Caki2 (cell line): ENCODE measurements at places on chromosomes 1 and 21. TPM values are rescaled to one million over a fixed set of nuclear protein-coding genes. Genes with fewer than 3 reads are reported as not detected.

DNA sequence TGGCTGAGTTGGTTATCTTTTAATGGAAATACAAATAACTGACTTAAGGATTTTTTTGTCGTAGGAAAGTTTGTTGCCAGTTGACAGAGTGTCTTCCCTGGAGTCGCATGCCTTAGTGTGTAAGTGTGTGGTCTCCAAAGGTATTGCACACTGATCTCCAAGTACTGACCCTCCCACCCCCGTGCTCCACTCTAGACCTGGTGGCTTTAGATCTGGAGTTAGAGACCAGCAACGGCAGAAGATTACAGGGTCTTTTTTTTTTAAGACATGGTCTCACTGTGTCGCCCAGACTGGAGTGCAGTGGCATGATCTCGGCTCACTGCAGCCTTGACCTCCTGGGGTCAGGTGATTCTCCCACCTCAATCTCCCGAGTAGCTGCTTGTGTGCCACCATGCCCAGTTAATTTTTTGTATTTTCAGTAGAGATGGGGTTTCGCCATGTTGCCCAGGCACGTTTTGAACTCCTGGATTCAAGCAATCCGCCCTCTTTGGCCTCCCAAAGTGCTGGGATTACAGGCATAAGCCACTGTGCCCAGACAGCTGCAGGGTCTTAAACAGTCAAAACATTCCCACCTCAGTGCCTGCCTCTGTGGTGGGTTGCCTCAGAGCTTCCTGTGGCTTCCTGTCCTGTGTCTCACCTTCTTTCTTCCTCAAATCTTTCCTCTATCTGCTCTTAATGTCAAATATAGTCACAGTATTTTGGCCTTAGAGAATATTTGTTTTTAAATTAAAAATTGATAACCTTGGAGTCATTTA is 6.9 kb downstream of the TRAPPC10 start:
- no peak for DNase-seq

DNA sequence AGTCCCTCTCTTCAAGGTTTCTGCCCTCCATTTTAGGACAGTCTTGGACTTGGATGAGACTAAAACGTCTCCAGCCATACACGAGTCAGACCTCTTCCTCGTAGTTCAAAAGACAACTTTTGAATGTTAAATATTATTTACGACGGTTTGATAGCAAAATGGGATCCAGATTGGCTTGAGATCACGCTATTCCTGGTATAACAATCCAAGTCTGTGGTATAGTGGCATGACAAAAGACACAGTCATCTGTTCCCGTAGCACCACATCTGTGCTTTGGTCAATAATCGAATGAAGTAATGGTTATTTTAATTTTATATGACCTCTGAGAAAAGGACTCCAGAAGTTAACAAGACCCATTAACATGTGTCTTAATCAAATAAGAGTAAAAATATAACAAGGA is 7.0 kb downstream of the PCP4 start:
- DNase-seq: no peak

DNA sequence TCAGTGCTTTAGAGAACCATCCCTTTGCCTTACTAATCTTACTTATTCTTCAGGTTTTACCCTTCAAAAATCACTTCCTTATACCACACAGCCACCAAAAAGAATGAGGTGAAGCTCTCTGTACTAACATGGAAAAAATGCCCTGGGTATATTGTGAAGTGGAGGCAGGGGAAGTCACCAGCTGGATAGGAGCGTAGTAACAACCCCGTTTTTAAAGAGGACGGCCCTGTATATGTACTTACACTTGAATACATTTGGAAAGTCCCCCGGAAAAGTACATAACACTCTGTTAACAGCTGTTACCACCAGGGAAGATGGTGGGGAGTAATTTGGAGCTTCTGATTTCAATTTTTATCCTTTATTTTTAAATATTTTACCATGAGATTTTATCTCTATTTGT is 28.2 kb upstream of the KHDRBS1 start:
- DNase-seq: no peak

DNA sequence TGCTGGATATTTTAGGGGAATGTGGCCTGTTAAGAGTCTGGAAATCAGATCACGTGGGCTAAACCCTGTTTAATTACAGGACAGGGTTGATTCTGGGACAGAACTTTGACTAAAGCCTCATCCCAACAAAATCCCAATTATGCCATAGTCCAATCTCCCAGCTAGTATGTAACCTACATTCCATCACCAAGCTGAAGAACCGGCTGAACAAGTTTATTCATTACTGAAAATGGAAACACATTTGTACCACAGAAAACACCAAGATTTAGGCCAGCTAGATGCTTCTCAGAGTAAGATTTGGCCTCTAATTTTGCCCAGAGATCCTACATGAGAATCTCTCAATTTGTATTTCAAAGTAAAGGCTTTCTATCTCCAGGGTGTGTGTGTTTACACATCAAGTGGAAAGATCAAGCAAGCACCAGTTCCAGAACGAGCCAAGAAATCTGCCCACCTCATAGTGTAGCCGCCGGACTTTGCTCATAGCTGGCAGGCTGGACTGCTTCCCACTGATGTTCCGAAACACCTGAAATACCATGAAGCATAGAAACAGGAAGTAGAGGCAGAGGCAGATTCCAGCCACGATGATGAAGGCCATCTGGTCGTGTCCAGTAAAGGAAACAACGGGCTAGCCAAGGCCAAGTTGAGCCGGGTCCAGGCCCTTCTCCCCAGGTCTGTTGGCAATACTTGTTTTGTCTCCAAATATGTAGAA is 86.8 kb downstream of the WLS start:
- DNase-seq: no peak

DNA sequence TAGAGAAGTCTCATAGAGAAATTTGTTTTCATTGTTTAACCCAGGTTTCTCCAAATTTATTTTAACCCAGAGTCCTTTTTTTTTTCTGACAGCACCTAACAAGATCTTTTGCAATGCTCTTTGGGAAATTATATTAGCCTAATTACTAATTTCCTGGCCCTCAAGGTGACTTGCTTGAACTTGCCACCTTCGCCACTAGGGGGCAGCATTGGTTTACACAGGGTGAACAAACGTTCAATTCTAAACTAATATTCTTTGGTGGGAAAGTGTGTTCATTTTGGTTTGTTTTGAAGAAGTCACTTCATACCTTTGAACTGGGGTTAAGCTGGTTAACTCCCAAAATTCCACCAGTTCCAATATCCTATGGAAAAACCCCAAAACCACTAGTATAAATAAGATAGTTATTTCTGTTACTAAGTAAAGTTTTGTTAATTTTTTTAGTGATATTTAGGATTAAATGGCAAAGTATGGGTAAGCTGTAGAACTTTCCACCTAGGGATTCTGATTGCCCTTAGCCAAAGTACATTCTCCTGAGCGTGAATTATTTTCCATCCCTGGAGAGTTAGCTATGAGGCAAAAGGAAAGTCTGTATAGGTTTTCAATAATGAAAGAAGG is 13.0 kb downstream of the CCDC190 start:
- DNase-seq: peak; percentile 43

DNA sequence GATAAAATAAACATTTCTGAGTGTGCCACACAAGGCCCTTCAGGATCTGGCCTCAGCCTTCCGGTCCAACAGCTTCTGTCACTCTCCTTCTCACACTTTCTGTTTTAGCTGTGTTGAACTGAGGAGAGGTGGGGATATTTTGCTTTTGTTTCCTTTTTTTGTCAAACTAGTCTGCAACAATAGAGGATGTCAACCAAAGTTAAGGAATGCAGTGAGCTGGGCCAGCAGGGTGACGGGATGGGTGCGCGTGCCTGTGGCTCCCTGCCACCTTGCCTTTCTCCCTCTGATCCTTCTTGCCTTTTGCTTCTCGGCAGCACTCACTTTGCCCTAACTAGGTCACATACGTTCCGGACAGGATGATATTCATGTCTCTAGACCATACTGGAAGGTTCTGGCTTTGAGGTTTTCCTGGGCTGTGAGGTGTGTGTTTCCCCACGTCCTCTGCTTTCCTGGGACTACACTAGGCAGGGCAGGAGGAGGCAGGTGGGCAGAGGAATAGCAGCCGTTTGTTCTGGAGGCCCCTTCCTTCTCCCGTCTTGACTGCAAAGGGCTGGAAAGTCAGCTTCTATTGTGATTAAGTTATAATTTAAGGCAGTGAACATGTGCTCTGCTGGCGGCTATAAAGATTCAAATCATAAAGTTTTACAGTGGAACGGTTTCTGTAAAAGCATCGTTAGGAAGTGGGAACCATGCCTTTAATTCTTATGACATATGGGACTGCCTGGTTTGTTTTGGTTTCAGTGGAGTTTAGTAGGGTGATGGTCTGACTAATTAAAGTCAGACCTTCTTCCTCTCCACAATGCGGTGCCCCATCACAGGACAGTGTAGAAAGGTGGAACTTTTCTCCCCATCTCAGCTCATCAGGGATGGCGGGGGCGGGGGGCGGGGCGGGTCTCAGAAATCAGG is 67.8 kb downstream of the RNF220 start:
- no peak for DNase-seq

- peak; percentile 42 for DNase-seq
These were observed 58.2 kb downstream of the WLS start for GRCh38 chr1:68173936-68174737.

DNA sequence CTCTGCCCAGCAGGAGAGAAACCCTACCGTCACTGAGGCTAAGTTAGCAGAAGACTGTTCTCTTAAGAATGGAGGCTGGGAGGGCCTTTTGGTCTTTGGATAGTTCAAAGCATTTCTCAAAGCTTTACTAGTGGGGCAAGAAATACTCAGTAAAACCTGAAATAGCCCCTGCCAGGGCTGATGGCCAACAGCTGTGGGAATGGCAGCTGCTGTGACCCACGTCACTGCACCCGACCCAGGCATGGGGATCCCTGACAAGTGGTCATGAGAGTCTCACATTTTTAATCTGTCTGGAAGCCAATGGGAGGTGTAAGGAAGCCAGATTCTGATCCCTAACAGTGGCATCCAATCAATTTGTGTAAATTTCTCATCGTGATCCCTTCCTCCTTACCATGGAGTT is 44.5 kb upstream of the ENAH start:
- no peak for DNase-seq

- DNase-seq: no peak
These were observed 31.6 kb upstream of the KIF1B start for GRCh38 chr1:10178597-10179405.

GRCh38 chr21:31502537-31503143 is 156.9 kb upstream of the SOD1 start:
- no peak for DNase-seq

DNA sequence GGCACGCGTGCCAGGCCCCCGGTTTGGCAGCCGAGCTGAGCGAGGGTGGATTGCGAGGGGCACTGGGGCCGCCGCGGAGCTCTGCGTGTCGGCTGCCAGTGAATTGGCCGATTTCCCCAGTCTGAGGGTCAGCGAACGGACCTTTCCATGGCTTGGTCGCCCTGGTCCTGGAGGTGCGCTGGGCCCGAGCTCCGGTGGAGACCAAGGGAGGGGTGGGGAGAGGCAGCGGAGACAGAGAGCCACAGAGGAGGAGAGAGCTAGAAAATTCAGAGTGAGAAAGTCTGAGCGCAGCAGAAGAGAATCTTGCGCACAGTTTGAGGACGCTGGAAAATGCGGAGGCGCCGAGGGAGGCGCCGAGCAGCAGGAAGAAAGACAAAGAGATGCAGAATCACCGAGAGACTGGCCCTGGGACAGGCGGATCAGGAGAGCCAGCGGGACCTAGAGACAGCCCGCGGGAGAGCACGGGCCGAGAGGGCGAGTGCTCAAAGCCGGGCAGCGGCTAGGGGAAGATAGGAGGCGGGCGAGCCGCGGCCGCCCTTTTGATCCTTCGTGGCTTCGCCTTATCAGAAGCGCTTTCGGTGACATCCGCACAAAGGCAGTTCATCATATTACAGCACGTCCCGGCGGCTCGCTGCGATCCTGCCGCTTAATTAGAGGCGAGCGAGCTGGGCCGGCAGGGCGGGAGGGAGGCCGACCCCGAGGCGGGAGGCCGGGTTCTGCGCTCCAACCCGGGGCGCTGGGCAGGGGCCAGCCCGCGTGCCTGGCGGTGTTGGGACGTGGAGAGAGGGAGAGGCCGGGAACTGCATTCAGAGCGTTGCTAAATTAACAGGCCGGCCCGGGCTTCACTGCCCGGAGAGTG is 12.7 kb downstream of the PAX7 start:
- no peak for DNase-seq

DNA sequence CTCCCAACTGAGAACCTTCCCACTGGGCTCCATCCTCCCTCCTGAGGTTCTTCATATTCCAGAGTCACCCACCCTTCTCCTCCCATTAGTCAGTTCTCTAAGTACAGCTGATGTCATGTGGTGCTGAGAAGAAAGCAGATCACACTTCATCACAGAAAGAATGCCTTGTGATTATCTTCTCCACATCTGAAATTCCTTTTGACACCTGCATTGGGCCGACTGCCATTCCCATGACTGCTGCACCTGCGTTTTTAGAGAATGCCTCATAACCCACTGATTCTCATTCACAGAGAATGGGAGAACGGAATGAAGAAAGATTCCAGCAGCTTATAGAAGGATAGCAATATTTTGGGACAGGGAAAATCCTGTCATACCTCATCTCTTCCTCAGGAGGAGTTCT is 14.3 kb downstream of the LEPR start:
- DNase-seq: no peak

DNA sequence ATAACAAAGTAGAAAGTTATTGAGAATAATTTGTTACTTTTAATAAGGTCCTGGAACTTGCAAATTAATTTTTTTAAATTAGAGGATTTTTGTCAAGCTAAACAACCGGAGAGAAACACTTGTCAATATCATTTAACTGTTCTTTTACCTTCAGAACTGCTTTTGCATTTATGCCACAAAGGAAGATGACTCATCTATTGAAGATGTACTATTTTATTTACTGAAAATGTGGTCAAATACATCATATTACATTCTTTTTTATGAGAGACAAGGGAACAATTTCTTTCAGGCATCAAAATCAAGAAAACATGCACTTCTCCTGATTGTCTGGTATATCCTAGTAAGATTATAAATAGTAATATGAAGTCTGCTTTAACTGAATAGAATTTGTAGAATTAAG is 558.2 kb upstream of the PRMT6 start:
- DNase-seq: no peak

- DNase-seq: no peak
These were observed 60.0 kb upstream of the HMCN1 start for GRCh38 chr1:185674201-185674600.

GRCh38 chr1:163063610-163064009 is 5.6 kb upstream of the RGS4 start:
- no peak for DNase-seq

GRCh38 chr1:161242313-161242712 is 4.3 kb upstream of the NR1I3 start:
- DNase-seq: no peak

DNA sequence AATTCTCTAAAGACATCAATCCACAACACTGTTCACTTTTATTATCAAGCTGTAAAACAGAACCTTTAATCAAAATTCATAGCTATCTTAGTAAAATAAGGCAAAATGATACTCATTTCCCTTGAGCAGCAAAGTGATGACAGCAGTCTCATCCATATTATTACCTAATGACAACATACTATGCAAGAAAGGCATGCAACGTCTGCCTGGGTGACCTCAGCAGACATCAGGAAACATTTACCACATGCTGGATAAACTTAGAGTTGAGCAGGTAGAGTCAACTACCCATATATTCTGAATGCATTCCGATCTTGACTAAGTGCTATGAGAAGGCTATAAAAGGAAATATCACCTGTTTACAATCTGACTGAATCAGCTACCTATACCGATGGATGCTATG is 145.1 kb downstream of the SIPA1L2 start:
- no peak for DNase-seq

Gene CFHR5
- not detected in 2 replicates for total RNA-seq

Gene FAM3B
- not detected in 2 replicates for total RNA-seq

Gene SORT1
- 9.5 and 11.0 TPM in 2 replicates for total RNA-seq

Gene SLC2A1
- total RNA-seq: 549 and 560 TPM in 2 replicates

Gene RPE65
- not detected in 2 replicates for total RNA-seq

Gene S100A4
- total RNA-seq: 40.4 and 54.7 TPM in 2 replicates

Gene GUCA2B
- total RNA-seq: not detected in 2 replicates

Gene TSPAN1
- total RNA-seq: 2.3 and 9.5 TPM in 2 replicates

Gene SLAMF9
- not detected in 2 replicates for total RNA-seq

Gene MYBPHL
- not detected in 2 replicates for total RNA-seq

Gene RAP1GAP
- total RNA-seq: 23.7 and 40.1 TPM in 2 replicates

Gene RGS4
- 1.8 and 2.8 TPM in 2 replicates for total RNA-seq
